ENCODE measurements at places on chromosomes 5 and 9.

- DNase-seq = no peak
These were observed 70.8 kb downstream of the ACTL7B start for GRCh38 chr9:108784998-108785397.

- DNase-seq = no peak
These were observed 48.9 kb downstream of the ERMP1 start for GRCh38 chr9:5783982-5784381.

DNA sequence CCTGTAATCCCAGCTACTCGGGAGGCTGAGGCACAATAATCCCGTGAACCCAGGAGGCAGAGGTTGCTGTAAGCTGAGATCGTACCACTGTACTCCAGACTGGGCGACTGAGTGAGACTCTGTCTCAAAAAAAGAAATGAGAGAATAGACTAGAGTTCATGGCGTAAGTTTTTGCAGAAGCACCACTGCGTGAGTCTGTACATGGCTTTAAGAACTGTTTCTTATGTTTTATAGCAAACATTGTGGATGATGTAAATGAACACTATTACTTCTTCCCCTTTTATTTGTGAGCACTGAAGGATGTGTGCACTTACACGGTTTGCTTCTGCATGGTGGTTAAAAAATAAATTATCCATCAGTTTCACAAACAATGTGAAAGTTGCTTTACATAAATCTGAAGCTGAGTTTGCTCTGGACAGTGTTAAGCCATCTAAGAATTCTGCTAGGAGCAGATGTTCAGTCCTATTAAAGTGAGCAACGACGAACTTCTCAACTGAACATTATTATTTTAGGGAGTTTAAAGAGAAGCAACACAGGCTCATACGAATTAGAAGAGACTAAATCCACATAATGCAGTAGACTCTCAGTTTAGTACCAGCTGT is 52.5 kb downstream of the ZFAND5 start:
- no peak for DNase-seq

DNA sequence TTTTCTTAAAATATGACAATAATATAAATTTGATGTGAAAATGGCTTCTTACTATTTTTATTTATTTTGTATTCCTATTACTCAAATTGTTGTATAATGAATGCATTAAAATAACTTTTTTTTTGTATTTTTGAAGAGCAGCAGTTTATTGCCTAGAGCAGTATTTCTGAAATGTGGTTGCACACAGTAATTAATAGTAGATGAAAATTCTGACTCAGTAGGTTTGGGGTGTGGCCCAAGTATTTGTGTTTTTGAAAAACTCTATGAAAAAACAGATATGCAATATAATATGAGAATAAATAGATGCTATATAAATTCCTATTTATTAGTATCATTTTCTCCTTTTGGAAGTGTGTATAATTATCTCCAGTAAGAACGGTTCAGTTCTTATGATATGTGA is 2225.3 kb upstream of the C9orf72 start:
- DNase-seq = no peak

DNA sequence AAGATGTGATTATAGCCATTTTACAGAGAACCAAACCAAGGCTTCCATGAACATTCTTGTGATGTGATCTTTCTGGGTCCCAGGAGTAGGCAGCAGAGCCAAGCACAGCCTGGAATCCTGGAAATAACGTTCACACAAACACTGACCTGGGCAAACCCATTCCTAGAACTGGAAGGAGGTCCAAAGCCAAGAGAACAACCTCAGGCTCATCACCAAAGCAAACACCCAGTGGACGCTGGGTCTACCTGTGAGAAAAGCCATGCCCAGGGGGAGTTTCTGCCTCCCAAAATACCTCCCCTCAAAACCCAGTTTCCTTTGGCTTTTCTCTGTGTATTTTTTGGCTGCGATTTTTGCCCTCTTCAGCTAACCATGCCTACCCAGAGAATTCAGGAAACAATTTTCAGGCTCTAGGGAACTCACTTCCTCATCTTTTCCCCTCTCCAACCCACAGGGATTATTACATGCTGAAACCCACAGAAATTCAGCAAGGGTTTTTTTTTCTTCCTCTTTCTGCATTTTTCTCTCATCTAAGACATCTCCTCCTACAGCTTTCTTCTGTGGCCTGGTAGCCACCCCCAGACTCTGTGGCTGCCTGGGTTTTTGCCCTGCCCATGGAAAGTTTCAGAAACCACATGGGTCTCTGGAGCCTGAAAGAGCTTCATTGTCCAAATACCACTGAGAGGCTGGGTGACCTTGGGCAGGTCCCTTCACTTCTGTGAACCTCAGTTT is 75.0 kb downstream of the TNC start:
- no peak for DNase-seq

- DNase-seq = no peak
These were observed 163.3 kb downstream of the SAXO1 start for GRCh38 chr9:18869725-18870124.

DNA sequence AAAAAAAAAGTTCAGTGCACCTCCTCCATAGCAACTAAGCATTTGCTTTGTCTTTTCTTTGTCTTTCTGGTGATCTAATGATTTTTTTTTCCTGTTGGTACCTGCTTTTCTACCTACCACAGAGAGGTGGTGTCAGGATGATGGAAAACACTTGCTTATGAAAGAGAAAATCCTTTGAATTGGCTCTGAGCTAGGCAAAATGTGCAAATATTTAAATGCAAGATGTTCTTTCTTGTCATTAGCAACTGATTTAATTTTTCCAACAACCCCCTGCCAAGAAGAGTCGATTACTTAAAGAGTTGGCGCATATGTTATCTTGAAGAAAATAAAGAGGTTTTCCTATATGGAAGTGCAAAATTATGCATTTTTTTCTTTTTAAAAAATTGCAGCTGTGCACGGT is 37.7 kb downstream of the TNC start:
- DNase-seq = no peak

- DNase-seq = no peak
These were observed 93.3 kb upstream of the ZNF366 start for GRCh38 chr5:72600391-72600981.

GRCh38 chr9:78778861-78779374 is 482.0 kb downstream of the PSAT1 start:
- no peak for DNase-seq

DNA sequence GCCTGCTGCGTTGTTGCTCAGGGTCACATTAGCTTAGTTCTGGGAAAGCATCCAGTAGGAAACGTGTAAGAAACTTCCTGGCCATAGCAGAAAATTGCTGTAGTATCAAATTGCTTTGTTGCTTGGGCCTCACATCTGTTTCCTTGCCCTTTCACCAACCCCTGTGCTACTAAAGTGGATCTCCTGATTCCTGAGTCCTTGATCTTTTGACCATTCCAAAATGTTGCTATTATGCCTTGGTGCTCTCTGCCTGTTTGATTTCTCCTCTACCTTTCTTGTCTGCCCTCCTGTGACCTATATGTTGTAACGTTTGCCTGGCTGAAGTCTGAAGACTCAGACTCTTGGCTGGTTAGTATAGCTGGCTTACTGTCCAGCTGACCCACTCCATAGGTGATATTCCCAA is 350.5 kb downstream of the ADGRV1 start:
- no peak for DNase-seq

DNA sequence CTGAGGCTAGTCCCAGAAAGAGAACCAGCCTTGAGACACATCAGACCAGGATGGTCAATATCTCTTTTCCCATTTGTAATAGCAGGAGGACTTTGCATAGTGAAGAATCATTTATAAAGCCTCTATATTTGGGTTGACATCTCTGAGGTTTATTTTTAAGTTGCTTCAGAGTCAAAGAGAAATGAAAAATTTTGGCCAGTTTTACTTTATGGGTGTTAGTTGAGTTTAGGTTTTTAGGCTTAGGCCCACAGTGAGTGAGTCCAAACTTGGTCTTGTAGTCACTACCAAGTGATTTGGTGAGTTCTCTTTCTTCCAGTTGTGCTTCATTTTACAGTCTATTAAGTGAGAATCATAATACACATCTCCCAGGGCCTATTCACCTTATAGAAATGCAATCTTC is 5.3 kb upstream of the MEF2C start:
- no peak for DNase-seq

GRCh38 chr9:83588256-83588655 is 34.7 kb upstream of the IDNK start:
- no peak for DNase-seq

GRCh38 chr9:36721846-36722588 is 149.3 kb downstream of the MELK start:
- DNase-seq = no peak

GRCh38 chr5:38755181-38755580 is 90.6 kb upstream of the OSMR start:
- no peak for DNase-seq

DNA sequence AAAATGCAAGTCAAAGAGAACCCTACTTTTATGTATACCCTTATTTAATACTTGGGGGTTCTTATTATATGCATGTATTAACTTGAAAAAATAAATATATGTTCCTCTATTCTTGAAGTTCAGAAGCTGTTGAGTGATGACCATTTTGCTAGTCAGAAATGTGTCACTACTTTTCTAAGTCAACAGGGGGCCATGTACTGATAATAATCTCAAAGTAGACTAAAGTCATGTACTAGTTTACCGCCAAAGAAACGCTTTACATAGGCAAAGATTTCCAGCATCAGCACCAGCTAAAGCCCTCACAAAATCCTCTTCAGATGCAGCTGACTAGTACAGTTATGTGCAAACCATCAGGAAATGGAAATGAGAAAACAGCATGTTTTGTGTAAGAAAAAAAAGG is 5.7 kb upstream of the BHMT start:
- no peak for DNase-seq

DNA sequence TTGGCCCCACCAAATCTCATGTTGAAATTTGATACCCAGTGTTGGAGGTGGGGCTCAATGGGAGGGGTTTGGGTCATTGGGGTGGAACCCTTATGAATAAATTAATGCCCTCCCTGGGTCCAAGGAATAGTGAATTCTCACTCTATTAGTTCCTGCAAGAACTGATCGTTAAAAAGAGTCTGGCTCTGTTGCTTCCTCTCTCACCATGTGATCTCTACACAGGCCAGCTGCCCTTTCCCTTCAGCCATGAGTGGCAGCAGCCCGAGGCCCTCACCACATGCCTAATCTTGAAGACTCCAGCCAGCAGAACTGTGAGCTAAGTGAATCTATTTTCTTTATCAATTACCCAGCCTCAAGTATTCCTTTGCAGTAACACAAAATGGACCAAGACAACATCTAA is 106.0 kb downstream of the CAAP1 start:
- no peak for DNase-seq

- DNase-seq = no peak
These were observed 15.4 kb upstream of the ZNF622 start for GRCh38 chr5:16480821-16481538.

GRCh38 chr9:133845440-133845839 is 107.3 kb upstream of the SARDH start:
- DNase-seq = no peak

GRCh38 chr9:99660191-99660636 is 161.5 kb upstream of the NR4A3 start:
- DNase-seq = no peak

- no peak for DNase-seq
These were observed 37.9 kb downstream of the MED27 start for GRCh38 chr9:132041798-132042197.

- no peak for DNase-seq
These were observed 206.3 kb downstream of the CSNK1G3 start for GRCh38 chr5:123718238-123718637.
